ENCODE measurements at places on chromosomes 13 and 19.

DNA sequence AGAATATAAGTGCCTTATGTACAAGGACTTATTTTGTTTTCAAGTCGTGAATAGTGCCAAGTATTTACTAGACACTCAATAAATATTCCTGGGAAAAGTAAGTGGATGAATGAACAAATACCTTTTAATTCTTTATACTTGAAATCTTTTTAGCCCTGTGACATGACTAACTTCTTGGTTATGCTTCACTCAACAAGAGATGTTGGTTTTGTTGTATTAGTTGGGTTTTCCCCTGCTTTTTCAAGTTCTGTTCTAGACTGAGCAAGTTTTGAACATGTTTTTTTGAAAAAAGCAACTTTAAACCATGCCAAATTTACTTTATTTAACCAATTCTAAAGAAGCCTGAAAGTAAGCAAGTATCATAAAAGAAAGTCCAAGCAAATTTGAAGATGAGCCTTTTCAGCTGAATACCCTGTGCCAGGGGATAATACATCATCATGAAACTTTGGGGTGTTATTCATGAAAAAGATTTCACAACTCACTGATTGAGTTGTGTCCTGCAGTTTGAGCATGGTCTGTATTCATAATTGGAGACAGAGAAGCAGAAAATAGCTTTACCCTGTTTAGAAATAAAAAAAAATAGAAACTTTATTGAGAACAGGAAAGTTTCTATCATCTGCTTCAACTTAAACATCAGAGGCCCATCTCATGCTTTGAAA is 11.1 kb downstream of the LMO7 start:
- DNase-seq: no peak

GRCh38 chr13:19927117-19927748 is 31.3 kb upstream of the ZMYM2 start:
- no peak for DNase-seq

- no peak for DNase-seq
Measured at GRCh38 chr19:35719402-35720162, 1.8 kb downstream of the KMT2B start.

GRCh38 chr19:53553865-53554791 is 16.2 kb downstream of the ZNF331 start:
- peak; percentile 89 for DNase-seq

- DNase-seq: no peak
Measured at GRCh38 chr19:48495396-48495795, 16.2 kb downstream of the LMTK3 start.

- DNase-seq: no peak
Measured at GRCh38 chr13:67148161-67148571, 82.0 kb downstream of the PCDH9 start.

DNA sequence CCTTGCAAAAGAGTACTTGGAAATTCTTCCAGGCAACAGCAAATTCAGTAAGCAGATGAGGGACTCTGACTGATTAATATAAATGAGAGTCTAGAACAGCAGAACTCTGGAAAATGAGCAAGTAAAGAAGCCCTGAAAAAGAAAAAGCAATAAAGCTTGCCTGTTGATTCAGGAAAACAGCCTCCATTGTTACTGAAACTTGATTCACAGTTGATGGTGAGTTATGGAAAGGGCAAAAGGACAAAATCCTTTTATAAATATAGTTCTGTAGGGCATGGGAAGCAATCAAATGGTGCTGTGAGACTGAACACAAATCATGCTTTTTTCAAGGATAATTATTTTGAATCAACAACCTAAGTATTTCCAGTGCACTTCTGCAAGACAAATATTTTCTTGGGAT is 67.7 kb downstream of the IRS2 start:
- no peak for DNase-seq

- DNase-seq: no peak
Measured at GRCh38 chr19:55830656-55831055, 1.1 kb downstream of the NLRP11 start.

- no peak for DNase-seq
Measured at GRCh38 chr13:43289470-43290255, 266.3 kb downstream of the DNAJC15 start.

DNA sequence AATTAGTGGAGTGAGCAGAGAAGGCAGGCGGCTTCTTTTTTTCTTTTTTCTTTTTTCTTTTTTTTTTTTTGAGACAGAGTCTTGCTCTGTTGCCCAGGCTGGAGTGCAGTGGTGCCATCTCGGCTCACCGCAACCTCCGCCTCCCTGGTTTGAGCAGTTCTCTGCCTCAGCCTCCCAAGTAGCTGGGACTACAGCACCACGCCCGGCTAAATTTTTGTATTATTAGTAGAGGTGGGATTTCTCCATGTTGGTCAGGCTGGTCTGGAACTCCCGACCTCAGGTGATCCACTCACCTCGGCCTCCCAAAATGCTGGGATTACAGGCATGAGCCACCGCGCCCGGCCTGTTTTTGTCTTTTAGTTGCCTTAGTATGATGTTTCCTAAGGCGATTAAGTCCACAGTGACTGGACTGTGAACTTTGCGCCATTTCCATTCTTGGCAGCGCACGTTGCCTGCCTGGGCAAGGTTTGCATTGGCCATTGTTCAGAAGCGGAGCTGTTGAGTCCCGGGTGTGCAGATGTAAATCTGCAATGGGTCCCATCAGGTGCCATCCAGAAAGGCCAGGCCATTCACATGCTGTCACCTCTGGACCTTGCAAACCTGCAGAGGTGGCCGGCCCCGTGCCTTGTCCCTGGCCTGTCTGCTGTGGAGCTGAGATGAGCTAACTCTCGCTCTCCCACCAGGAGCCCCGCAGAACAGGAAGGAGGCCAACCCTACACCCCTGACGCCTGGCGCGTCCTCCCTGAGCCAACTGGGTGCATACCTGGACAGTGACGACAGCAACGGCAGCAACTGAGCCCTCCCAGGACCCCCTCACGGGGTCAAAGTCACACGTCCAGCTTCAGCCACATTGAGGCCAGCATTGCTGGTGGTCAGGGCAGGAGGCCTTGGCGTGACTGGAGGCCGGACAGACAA is 10.9 kb upstream of the SHD start:
- no peak for DNase-seq

DNA sequence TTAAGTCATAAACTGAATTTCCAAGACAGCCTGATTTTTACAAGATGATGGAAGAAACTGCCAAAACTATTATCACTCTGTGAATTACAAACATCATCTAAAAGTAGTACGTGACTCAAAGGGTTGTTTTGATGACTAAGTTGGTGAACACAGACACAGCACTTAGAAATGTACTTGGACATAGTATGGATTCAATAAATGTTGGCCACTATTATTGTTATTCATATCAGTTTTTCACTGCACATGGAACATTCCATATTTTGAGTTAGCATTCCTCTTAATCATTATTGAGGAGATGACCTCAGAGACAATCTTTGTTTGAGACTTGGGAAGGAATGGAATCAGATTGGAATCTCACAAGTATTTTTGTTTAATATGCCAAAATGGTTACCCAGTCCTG is 172.9 kb downstream of the OXGR1 start:
- DNase-seq: no peak

DNA sequence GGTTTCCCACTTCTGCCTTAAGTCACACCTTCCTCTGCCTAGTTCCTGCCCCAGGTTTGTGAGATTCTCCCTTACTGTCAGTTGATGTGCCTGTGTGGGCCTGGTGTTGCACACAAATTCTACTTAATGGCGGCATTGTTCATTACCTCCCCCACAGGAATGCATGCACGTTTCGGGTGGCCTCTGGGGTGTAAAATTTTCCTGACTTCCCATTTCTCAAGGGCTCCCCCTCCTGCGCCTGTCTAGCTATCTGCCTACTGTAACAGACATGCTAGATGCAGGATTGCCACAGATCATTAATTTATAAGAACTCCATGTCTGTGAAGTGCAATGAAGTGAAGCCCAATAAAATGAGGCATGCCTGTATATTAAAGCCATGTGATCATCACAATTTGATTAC is 1466.3 kb downstream of the PCDH9 start:
- DNase-seq: no peak

DNA sequence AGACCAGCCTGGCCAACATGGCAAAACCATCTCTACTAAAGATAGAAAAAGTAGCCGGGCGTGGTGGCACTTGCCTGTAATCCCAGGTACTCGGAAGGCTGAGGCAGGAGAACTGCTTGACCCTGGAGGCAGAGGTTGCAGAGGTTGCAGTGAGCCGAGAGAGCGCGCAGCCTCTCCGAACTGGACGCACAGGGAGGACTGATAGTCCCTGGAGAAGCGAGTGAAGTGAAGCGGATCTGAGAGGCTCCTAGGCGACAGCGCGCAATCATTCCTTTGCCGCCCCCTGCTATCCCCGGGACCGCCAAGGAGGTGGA is 233 bp downstream of the ZNF561 start:
- DNase-seq: no peak

DNA sequence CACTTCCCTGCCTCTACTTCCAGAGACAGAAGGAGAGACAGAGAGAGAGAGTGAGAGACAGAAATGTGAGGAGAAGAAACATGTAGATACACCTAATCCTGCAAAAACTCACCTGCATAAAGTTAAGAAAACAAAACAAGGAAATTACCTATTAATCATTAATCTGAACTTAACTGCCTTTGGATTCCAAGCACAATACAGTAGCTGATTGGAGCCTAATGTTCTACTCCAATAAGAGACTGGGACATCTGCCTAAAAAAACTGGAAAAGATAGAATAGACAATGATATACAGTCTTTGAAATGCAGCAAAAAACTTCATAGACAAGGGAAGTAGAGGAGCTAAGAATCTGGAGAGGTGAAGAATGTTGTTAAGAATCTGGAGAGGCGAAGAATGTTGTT is 910.2 kb upstream of the SLC10A2 start:
- no peak for DNase-seq

- no peak for DNase-seq
Measured at GRCh38 chr13:77398825-77399620, 72.1 kb upstream of the MYCBP2 start.

GRCh38 chr13:91046715-91047327 is 300.7 kb upstream of the MIR17HG start:
- no peak for DNase-seq

GRCh38 chr13:45068036-45069001 is 52.0 kb upstream of the GTF2F2 start:
- no peak for DNase-seq

GRCh38 chr13:55345224-55345623 is 1795.5 kb upstream of the PRR20A start:
- no peak for DNase-seq

DNA sequence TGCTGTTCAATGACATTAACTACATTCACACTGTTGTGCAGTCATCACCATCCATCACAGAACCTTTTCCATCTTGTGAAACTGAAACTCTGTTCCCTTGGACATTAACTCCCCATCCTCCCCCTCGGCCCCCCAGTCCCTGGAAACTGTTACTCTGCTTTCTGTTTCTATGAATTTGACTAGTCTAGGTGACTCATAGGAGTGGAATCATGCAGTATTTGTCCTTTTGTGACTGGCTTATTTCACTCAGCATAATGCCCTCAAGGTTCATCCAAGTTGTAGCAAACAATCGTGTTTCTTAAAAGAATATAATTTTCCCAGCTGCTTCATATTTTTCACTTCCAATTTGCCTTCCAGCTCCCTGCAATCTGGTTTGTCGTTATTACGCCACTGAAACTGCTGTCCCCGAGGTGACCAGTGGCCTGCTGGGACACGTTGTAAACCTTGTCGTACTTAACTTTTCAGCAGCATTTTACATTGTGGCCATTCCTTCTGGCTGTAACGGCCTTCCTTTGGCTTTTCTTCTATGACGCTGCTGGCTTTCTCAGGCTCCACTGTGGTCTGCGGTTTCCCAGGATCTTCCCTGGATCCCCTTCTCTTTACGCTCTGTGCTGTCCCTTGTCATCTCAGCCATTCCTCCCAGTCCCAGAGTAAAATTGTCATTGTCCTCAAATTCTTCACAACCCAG is 74.0 kb downstream of the DHRS12 start:
- DNase-seq: peak; percentile 65

DNA sequence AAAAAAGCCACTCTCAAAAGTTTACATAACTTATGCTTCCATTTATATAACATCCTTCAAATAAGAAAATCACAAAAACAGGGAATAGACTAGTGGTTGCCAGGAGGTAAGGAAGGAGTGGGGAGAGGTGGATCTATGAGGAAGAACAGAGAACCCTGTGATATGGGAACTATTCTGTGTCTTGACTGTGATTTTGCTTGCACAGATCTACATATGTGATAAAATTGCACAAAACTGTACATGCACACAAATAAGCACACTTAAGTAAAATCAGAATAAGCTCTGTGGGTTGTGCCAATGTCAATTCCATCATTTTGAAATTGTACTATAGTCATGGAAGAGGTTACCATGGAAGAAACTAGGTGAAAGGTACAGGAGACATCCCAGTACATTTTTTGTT is 121.6 kb upstream of the SGCG start:
- DNase-seq: no peak

DNA sequence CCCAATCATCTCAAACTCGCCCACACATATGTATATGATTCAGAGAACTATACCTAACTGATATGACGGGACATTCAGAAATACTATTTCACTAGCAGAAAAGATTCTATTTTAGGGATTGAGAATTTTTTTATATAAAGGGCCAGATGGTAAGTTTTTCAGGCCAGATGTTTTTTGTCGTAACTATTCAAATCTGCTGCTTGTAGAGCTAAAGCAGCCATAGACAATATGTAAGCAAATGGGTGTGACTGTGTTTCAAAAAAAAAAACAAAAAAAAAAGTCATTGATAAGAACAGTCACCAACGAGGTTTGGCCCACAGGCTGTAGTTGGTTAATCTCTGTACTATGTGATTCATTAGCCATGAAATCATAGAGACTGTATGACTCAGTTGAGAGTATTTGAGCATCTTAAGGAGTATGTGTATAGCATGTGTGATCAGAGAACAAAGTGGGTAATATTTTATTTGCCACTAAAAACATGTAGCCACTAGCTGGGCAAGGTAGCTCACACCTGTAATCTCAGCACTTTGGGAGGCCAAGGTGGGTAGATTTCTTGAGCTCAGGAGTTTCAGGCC is 2724.7 kb downstream of the PCDH9 start:
- DNase-seq: no peak

GRCh38 chr19:55442372-55442961 is 633 bp downstream of the SHISA7 start:
- no peak for DNase-seq

DNA sequence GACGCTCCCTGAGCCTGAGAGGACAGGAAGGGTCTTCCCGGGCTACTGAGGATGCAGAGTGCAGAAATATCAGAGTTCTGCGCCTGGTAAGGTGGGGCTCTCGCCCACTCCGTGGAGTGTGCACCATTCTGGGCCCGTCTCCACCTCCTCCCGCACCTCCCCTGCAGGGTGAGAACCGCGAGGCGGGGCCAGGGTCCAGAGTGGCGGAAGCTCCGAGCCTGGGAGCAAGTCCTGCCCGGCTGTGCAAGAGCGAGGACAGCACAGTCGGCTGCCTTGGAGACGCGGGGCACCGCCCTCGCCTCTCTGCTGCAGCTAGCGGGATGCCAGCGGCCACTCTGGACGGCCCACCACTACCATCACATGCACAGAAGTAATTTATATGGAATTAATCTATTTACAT is 2304.4 kb downstream of the PCDH9 start:
- DNase-seq: no peak

GRCh38 chr19:47227352-47228167 is 3.4 kb downstream of the BBC3 start:
- peak; percentile 59 for DNase-seq

- no peak for DNase-seq
Measured at GRCh38 chr19:34847393-34847792, 74.4 kb upstream of the ZNF599 start.

GRCh38 chr19:31674503-31675192 is 325.4 kb upstream of the TSHZ3 start:
- DNase-seq: no peak

Data from stimulated activated CD4-positive, alpha-beta T cell treated with anti-CD3 and anti-CD28 coated beads, Interleukin-15, amount 100 ng/mL, for 24 hours (primary cell).